Sciatic nerve (tissue), 2 donors: ENCODE measurements at places on chromosomes 6 and 20. TPM values are rescaled to one million over a fixed set of nuclear protein-coding genes. Genes with fewer than 3 reads are reported as not detected.

DNA sequence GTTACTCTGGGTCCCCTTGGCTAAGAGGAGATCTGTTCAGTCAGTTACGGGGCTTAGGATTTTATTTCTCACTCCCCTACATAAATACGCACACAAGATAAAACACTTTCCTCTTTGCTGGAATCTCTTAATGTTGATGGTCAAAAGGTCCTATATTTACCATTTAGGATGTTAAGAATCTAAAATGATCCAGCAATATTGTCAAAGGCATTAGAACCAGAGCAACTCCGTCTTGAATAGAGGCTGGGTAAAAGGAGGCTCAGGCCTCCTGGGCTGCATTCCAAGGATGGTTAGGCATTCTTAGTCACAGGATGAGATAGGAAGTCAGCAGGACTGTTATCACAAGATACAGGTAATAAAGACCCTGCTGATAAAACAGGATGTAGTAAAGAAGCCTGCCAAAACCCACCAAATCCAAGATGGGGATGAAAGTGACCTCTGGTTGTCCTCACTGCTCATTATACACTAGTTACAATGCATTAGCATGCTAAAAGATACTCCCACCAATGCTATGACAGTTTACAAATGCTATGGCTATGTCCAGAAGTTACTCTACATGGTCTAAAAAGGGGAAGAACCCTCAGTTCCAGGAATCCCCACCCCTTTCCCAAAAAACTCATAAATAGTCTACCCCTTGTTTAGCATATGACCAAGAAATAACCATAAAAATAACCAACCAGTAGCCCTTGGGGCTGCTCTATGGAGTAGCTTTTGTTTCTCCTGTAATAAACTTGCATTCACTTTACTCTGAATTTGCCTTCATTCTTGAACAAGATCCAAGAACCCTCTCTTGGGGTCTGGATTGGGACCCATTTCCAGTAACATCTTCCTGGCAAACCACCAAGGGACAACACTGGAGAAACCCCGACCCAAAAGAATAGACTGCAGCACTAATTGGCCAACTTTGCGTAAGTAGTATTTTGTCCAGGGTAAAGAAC is 107.5 kb downstream of the DTNBP1 start:
- no peak for DNase-seq

- no peak for DNase-seq
These were observed 338.2 kb upstream of the PREP start for GRCh38 chr6:105740946-105741645.

Gene SNAI1
- 32.6 TPM for total RNA-seq

Gene PTCHD4
- 1.7 TPM for total RNA-seq

- DNase-seq: no peak
These were observed 2.4 kb upstream of the SALL4 start for GRCh38 chr20:51804754-51805153.

Gene HSPA1L
- 2.8 TPM for total RNA-seq

Gene AKAP12
- 142 TPM for total RNA-seq

DNA sequence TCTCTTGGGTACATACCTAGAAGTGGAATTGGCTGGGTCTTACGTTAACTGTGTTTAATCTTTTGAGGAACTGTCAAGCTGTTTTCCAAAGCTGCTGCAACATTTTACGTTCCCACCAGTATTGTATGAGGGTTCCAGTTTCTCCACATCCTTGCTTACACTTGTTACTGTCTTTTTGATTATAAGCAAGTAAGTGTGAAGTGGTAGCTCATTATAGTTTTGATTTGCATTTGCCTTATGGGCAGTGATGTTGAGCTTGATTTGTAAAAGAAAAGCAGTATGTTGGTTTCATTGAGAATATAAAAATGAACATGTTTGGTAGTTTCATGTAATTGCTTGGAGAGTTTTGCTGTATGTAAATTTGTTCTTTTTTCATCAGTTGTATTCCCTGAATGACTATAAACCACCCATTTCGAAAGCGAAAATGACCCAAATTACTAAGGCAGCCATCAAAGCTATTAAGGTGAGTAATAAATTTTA is 40.4 kb downstream of the SCAF8 start:
- DNase-seq: no peak

GRCh38 chr6:45001663-45002062 is 326.5 kb upstream of the RUNX2 start:
- no peak for DNase-seq

DNA sequence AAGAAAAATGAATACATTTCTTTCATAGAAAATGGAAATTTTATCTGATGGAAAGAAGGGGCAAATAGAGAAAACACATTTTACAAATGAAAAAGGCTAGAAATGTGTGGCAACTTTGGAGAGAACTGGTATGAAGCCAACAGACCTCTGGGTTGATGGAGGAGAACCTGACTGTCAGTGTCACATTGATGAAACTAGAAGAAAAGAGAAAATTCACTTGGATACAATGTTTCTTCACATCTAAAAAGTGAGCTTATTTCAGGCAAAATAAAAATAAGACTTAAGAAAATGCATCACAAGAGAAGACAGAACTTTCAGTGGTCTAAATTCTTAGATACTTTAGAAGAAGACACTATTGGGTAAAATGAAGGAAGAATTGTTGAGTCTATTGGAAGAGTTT is at the start of gene OR12D2:
Gene OR12D2 (plus strand): TSS at position 301 of the 400 bp plus-strand sequence. CDS start 1,069 bp downstream, outside the sequence.
- DNase-seq: no peak
